ENCODE measurements at places on chromosomes 6 and 20. TPM values are rescaled to one million over a fixed set of nuclear protein-coding genes. Genes with fewer than 3 reads are reported as not detected.

GRCh38 chr20:41299899-41300298, 17.6 kb downstream of the ZHX3 start:
- DNase-seq = no peak
- peaks cover 9% of the 10 kb centered on the region for H3K4me1 ChIP-seq
- no peak overlapping the region for H3K27ac ChIP-seq
- H3K27me3 ChIP-seq = no peaks in the 10 kb centered on the region
- H3K4me3 ChIP-seq = no peak overlapping the region

GRCh38 chr6:29749668-29750067, 26.4 kb downstream of the HLA-F start:
- peaks cover 31% of the 10 kb centered on the region for H3K4me1 ChIP-seq
- peaks cover 5% of the 10 kb centered on the region for H3K36me3 ChIP-seq
- peak overlapping the region; percentile 78 for H3K4me3 ChIP-seq
- H3K27me3 ChIP-seq = no peaks in the 10 kb centered on the region
- no peak overlapping the region for H3K27ac ChIP-seq

The FUT9 gene
- total RNA-seq = not detected

The EFCAB8 gene
- total RNA-seq = 0.30 TPM

The ABHD16B gene
- total RNA-seq = not detected

Measured in lower lobe of right lung (tissue), 2 donors.